ENCODE measurements at places on chromosomes 3 and 15.

DNA sequence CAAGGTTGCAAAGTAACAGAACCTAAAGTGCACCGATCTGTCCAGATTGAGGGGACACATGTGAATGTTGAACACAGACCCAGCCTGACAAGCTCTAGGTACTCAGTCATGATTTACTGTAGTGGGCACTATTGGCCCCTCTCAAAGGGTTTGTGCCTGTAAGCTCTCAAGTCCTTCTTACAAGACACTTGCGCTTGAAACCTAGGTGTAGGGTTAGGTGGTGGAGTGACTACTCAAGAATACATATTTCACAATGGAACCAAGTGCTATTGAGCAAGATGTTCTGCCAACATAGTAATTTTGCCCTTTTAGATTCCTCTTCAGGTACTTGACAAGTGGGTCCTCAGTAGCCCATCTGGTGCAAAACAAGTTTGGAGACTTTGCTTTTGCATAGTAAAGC, 169.9 kb downstream of the AKAP13 start:
- no peak for DNase-seq

GRCh38 chr3:38669668-38670067, 20.2 kb upstream of the SCN5A start:
- DNase-seq: no peak

DNA sequence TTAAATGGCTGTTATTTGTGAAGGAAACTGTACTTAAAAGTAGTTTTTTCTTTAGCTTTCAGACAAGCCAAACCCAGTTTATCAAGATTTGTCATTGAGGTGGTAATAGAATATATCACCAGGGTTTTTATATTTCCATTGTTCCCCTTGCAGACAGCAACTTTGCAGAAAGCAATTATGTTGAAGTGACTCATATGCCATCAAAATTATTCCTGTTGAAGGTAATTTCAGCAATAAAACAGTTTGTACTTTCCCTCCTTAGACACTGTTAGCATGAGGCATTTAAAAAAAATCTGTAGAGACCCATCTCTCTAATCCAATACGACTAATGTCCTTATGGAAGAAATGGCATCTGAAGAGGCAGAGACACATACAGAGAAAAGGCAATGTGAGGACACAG, 219.0 kb downstream of the NFKBIZ start:
- no peak for DNase-seq

DNA sequence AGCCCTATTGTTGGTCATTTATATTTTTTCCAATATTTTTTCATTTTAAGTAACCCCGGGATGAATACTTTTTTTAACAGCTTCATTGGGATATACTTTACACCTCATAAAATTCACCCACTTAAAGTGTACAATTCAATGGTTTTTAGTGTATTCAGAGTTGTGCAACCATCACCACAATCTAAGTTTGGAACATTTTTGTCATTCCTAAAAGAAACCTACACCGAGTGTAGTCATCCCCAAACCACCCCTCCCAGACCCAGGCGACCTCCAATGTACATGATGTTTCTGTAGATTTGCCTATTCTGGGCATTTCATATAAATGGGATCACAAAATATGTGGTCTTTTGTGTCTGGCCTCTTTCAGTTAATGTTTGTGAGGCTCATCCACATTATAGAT, 118.3 kb upstream of the FRMD4B start:
- DNase-seq: no peak

DNA sequence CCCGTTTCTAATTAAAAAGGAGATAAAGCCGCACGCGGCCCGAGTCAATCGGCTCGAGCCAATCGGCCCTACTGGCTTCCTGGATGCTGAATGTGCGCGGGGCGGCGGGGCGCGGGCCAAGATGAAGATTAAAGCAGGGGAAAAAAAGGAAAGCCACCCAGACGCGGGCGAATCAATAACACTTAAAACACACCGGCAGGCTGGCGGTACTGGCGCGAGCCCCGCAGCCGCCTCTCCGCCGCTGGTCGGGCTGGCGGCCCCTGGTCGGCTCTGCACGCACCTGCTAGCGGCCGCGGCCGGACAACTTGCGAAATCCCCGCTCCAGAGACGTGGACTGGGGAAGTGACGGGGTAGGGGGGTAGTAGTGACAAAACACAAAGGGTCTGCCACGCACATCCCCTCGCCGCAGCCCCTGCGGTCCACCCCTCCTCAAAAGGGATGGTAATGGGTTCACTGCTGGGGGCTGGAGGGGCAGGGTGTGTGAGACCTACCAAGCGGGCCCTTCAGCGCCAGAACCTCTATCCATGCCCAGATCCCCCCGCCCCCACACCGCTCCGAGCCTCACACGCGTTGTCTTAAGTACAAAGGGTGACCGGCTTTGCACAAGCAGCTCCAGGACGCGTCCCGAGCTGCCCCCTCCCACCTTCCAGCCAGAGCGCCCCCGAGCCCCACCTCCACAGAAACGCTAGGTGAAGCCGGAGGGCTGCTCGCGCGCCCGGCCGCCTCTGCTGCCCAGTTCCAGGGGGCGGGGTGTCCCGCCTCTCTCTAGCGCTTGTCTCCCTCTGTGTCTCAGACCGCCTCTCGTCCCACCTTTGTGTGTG, 1.4 kb downstream of the WNT7A start:
- DNase-seq: no peak

Data from SIG-M5 (cell line).